Left ventricle myocardium superior (tissue), 1 donor: ENCODE measurements at places on chromosomes 4 and X. TPM values are rescaled to one million over a fixed set of nuclear protein-coding genes. Genes with fewer than 3 reads are reported as not detected.

Gene DAPP1
- 0.42 TPM for total RNA-seq

Gene SSX1
- not detected for total RNA-seq

Gene L1CAM
- 4.8 TPM for total RNA-seq

Gene KLF8
- total RNA-seq = 3.4 TPM

Gene JAKMIP1
- total RNA-seq = not detected

Gene RIPPLY1
- total RNA-seq = not detected

Gene PPP2R2C
- 8.6 TPM for total RNA-seq

Gene TCEAL6
- not detected for total RNA-seq

Gene CFAP299
- not detected for total RNA-seq

Gene BST1
- 3.6 TPM for total RNA-seq

Gene KLF3
- 17.7 TPM for total RNA-seq

Gene NDUFA1
- total RNA-seq = 631 TPM

Gene CDX4
- total RNA-seq = not detected

Gene HTN3
- total RNA-seq = not detected

Gene SLC6A14
- total RNA-seq = not detected

Gene PPAT
- total RNA-seq = 5.1 TPM

Gene PITX2
- 0.50 TPM for total RNA-seq

Gene XAGE2
- not detected for total RNA-seq

Gene GPC4
- total RNA-seq = 11.6 TPM

Gene UTP3
- total RNA-seq = 14.2 TPM

Gene TMEM31
- not detected for total RNA-seq

Gene PF4V1
- total RNA-seq = not detected

Gene MUC7
- not detected for total RNA-seq

Gene SRPX
- total RNA-seq = 45.2 TPM

Gene ITM2A
- total RNA-seq = 68.4 TPM

Gene FAM114A1
- 14.8 TPM for total RNA-seq

Gene ADH6
- not detected for total RNA-seq

Gene TREX2
- 0.25 TPM for total RNA-seq

Gene GYPA
- not detected for total RNA-seq

Gene ART3
- total RNA-seq = 145 TPM

Gene DIPK2B
- total RNA-seq = 20.8 TPM

Gene REELD1
- not detected for total RNA-seq

Gene FGFRL1
- total RNA-seq = 26.6 TPM

Gene PCDH11X
- total RNA-seq = not detected

Gene IL2
- total RNA-seq = not detected

Gene LAMP2
- 53.8 TPM for total RNA-seq

Gene MAGEH1
- 8.2 TPM for total RNA-seq

Gene ESX1
- total RNA-seq = not detected

Gene PARM1
- total RNA-seq = 107 TPM

Gene UGT2B7
- not detected for total RNA-seq

Gene MMRN1
- total RNA-seq = 10.1 TPM

Gene SATL1
- total RNA-seq = not detected

Gene WDR17
- 0.25 TPM for total RNA-seq

Gene CCSER1
- 13.3 TPM for total RNA-seq

Gene WAS
- 2.6 TPM for total RNA-seq

Gene ZMAT1
- 4.5 TPM for total RNA-seq
